ENCODE measurements at places on chromosomes 16 and 17. TPM values are rescaled to one million over a fixed set of nuclear protein-coding genes. Genes with fewer than 3 reads are reported as not detected.

Gene PMFBP1
- 1.3 TPM for total RNA-seq

Gene SRCIN1
- total RNA-seq: 1.3 TPM

Gene SEPHS2
- 35.2 TPM for total RNA-seq

Gene SLC9A5
- 5.4 TPM for total RNA-seq

DNA sequence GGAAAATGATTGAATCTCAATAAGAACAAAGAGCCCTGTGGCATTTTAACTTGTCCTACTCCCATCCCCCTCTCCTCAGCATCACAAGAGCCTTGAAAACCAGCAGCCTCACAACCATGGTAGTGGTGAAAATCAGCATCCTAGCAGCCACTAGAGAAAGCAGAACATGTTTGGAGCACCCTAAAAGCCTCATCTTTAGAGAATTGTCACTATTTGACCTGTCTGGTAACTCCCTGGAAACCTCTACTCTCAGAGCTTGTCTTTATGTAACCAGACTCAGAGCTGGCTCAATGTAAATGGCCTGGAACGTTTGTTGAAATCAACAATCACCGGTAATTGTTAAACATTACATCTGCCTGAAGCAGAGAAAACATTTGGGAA lies 70.8 kb downstream of the MMD start:
- peak; percentile 72 for DNase-seq

DNA sequence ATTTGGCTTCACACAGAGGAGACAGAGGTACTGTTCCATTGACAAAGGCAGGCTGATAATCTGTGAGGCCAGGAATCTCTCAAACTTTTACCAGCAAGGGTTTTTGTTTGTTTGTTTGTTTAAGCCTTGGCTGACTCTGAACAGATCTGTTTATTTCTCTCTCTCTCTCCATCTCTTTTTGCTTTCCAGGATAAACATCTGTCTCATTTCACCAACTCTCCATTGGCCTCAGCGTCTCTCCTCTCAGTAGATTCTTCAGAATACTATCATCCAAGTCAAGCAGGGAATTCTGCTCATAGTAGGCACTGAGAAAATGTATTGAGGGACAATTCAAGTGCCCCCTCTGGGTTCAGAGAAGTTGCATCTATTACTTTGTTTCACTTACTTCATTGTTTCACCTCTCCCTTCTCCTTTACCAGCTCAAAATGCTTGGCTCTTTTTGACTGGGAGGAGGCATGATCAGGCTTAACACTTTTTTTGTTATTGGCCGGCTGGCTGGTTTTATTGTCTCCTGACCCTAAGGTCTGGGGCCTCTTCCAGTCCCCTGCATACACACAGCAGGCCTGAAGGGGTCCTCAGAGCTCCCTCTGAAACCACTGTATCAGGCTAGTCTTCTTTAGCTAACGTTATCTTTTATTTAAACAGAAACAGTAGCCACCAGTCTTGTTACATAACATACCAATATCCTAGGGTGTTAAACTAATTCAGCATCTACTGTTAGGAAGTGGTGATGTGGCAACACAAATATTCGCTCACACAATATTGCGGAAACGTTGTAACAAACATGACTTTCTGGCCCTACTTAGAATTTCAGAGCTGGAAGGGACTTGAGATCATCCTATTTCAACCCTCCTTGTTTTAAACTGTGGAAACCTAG lies 2.0 kb upstream of the YPEL2 start:
- peak; percentile 87 for DNase-seq

- no peak for DNase-seq
Measured at GRCh38 chr16:82641336-82641984, 14.7 kb downstream of the CDH13 start.

DNA sequence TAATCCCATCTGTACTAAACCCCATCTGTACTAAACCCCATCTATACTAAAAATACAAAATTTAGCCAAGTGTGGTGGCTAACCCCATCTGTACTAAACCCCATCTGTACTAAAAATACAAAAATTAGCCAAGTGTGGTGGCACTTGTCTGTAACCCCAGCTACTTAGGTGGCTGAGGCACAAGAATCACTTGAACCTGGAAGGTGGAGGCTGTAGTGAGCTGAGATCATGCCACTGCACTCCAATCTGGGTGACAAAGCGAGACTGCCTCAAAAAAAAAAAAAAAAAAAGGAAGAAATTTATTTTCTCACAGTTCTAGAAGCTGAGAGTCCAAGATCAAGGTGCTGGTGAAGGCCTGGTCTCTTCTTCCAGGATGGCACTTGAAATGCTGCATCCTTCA lies 12.1 kb downstream of the ZFP1 start:
- no peak for DNase-seq

- DNase-seq: no peak
Measured at GRCh38 chr17:228951-229708, 47.7 kb upstream of the DOC2B start.

DNA sequence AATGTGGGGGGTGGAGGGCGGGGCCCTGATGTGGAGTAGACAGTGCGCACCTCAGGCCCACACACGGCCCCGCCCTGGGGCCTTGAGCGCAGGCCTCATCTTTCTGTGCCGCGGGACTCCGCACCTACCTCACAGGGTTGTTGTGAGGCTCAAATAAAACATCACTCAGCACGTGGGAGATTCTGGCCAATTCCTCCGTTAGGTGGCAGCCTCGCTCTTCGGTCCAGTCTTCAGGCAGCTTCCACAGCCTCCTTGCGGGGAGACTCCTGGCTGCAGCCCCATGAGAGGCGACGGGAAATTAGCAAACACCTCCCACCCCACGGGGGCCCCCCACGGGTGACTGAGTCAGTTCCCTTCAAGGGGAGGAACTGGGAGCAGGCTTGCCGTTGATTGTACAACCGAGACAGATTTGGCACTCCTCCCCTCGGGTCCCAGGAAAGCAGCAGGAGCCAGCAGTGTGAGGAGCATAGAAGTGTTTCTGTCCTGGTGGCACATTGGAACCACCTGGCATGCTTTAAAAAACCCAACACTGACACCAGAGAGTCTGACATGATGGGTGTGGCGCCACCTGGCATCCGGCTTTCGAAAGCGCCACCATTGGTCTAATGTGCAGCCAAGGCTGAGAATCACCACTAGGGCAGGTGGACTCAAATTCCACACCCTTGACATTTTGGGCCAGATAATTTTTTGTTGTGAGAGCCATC lies 7.6 kb downstream of the MRM1 start:
- DNase-seq: peak; percentile 76

DNA sequence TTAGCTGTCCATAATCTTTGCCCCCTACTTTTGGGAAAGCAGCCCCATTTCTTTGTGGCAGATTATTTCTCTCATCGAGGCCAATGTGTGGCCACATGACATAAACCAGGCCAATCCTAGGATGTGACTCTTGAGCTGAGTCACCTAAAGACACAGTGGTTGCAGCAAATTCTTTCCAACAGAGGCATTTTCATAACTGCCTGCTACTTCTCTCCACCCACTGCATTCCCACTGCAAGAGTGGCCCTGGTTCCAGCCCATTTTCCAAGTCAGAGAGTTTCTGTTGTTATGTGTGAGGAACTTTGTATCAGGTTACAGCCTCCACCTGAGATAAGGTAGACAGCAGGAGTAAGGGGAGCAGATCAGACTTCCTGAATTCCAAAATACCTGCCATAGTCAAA lies 195.2 kb downstream of the RGS9 start:
- DNase-seq: peak; percentile 37

DNA sequence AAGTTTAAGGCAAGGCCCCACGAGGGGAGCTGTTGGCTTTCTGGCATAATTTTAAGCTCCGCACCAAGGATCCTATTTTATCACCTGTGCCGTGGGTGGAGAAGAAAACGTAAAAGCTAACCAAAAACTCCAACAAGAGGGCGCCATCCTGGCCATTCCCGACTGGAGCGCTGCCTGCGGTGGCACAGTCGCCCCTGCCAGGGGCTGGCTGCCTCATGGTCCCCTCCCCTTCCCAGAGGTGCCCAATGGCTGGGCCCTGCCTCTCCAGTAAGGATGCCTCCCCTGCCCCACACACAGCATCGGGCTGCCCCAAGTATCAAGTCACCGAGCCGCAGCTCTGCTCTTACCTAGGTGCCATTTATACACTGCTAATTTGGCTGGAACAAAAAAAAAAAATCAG lies 36.3 kb downstream of the ZDHHC7 start:
- DNase-seq: no peak

- DNase-seq: no peak
Measured at GRCh38 chr17:49254066-49254465, 23.5 kb upstream of the PHOSPHO1 start.

GRCh38 chr16:55147396-55147795 lies 176.6 kb upstream of the IRX6 start:
- no peak for DNase-seq
